ENCODE measurements at places on chromosomes 12 and 14.
A peak's percentile ranks its signal among the peaks of the same experiment; 100 is the strongest.

- no peak for DNase-seq
Measured at GRCh38 chr14:66022526-66022925, 463.6 kb upstream of the CCDC196 start.

- DNase-seq, result no peak
Measured at GRCh38 chr12:6187948-6188793, 12.0 kb upstream of the CD9 start.

DNA sequence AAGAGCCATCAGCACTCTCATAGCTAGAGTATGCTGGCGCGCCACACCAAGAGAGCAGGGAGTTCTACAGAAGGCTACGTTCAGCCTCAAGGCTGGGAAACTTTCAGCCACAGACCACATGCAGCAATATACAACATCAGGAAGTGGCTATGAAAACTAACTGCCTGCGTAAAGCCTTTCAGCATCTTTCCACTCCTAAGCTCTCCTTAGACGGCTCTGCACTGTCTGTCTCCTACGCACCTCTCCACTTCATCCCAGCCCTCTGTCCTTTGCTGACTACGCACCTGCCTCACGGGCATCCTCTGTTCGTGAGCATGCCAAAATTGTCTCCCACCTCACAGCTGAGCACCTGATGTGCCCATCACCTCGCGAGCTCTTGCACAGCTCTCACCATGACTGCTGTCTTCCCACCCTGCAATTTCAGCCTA lies 9.7 kb downstream of the MPHOSPH9 start:
- no peak for DNase-seq

GRCh38 chr14:72075649-72076334 lies 143.6 kb downstream of the RGS6 start:
- no peak for DNase-seq

GRCh38 chr14:73662487-73662943 lies 17.7 kb downstream of the DNAL1 start:
- peak; percentile 95 for DNase-seq

GRCh38 chr14:52998376-52999015 lies 47.6 kb upstream of the FERMT2 start:
- no peak for DNase-seq

DNA sequence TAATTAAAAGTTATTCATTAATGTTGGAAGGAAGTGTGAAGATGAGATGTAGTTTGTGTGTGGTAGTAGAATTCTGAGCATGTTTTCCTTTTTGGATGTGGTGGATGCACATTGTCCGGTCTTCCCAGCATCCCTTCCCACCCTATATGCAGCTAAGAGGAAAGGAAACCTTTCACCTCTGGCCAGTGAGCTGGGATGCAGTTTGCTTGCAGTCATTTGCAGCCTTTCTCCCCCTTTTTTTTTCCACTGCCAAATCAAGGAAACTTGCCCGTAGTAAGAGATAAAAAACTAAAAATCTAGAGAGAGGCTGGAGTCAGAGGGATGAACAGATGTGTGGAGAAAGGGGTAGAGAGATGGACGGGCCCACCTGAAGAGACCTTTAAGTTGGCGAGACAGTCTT lies 72.5 kb upstream of the SLC38A2 start:
- DNase-seq, result no peak

- DNase-seq, result no peak
Measured at GRCh38 chr14:33987565-33988080, 36.7 kb upstream of the EGLN3 start.

DNA sequence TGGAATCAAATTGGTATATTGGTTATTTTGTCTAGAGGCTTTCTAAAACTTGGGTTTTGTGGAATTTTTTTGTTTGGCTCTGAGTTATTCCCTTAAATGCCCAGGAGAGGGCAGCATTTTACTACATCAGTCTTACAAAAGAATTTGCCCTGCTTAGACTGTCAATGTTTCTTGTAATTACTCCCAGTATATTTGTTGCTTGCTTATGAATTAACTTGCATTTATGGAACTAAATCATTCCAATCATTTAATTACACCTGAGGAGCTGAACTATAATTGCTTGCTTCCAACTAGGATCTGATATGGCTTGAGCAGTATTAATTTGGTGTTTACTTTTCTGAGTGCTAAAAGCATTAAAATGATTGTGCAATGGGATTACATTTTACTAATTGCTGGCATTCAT lies 48.7 kb downstream of the MIPOL1 start:
- peak; percentile 30 for DNase-seq

GRCh38 chr12:94012071-94012470 lies 136.3 kb upstream of the PLXNC1 start:
- no peak for DNase-seq

DNA sequence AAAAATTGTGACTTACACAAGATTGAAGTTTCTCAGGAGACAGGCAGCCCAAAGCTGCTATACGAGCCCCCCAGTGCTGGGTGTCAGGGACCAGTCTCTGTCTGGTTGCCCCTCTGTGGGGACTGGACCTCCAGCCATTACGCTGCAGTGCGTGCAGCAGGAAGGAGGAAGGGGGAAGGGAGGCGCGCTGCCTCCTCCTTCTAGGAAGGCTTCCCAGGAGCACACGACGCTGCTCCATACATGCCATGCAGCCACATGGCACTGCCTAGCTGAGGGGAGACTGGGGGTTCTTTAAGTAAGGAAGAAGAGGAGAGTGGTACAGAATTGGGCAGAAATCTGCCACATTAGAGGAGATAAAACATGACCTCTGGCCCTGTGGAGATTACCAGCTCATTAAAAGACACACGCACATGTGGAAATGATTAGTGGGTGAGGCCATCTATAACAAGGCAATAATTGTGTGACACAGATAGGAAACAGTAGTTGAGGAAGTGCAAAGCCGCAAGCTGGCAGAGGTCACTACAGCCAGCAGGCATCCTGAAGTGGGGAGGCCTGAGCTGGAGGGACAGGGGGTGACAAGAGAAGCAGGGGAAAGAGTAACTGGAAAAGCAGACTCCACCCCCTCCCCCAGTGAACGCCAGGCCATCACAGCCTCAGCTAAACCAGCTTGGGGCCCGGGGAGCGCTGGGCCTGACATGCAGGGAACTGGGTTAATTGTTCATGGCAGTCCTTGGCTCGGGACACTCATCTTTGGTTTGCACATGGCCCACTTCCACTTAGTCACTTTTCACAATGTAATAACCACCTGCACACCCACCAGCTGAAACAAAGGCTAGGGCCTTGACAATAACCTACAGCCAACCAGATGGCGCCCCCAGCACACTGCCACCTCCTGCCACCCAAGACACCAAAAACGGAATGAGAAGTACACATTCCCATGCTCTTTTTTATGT lies 39.6 kb downstream of the CCDC88C start:
- peak; percentile 55 for DNase-seq

DNA sequence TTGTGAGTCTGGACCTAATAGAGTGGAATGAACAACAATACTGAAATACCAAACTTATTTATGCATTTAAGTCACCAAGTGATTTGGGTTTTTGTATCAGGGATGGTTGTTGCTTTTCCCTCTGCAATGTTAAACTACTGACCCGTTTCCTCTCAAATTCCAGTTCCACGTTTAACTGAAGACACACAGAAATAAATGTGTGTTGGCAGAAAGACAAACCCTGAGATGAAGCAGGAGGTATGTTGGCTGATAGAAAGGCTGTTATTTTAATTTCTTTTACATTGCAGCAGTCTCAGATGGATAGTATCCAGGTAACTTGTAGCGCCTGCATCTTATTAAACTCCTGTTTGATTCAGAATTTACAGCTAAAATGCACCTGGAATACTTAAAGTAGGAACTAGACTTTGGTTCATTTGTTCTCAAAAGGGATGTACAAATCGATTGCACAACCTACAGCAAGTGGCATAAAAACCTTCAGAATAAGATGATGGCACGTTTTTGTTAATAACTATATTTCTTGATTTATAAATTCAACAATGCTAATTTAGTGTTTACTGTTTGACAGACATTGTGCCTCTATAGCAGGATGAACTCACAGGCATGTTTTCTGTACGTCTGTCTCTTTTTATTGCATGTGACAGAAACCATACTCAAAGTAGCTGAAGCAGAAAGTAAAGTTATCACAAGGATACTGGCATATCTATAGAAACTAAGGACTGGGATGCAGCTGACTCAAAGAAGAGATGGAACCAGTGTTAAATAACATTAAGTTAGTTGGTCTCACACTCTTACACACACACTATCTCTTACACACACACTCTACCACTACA lies 405.7 kb downstream of the ZFP36L1 start:
- peak; percentile 44 for DNase-seq

DNA sequence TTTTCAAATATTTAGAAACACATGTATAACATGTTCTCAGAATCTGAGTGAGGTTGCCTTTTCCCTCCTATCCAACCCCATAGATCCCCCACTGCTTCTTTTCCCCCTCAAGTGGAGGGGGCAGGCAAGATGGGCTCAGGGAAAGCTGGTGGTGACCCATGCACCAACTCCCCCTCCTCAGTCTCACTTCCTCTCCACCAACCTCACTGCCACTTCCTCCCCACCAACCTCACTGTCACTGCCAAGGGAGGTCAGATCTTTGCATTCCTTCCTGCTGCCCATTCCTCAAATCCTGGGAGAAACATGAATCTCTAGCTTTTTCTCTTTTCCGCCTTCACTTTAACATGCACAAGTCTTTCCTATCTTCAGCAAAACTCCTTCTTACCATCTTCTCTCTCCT lies 48.7 kb downstream of the SPTB start:
- DNase-seq, result no peak

GRCh38 chr12:62215506-62215905 lies 44.7 kb upstream of the USP15 start:
- no peak for DNase-seq

GRCh38 chr12:14605401-14605989 lies 37.8 kb upstream of the PLBD1 start:
- DNase-seq, result no peak

DNA sequence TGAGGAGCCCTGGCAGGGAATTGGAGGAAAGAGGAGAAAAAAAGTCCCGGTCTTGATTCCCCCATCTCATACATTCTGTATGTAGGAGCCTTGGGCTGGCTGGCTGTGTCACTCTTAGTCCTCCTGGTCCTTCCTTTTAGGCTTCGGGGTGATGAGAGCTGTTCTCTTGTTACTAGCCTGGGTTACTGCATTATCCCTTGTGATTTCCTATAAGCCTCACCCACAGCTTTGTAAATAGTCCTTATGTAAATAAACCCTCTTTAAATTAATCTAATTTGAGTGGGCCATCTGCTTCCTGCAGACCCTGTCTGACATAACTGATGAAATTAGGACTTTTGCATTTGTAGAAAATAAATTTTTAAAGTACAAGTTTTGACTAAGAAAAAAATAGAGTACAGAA lies 19.2 kb downstream of the DNM1L start:
- no peak for DNase-seq

DNA sequence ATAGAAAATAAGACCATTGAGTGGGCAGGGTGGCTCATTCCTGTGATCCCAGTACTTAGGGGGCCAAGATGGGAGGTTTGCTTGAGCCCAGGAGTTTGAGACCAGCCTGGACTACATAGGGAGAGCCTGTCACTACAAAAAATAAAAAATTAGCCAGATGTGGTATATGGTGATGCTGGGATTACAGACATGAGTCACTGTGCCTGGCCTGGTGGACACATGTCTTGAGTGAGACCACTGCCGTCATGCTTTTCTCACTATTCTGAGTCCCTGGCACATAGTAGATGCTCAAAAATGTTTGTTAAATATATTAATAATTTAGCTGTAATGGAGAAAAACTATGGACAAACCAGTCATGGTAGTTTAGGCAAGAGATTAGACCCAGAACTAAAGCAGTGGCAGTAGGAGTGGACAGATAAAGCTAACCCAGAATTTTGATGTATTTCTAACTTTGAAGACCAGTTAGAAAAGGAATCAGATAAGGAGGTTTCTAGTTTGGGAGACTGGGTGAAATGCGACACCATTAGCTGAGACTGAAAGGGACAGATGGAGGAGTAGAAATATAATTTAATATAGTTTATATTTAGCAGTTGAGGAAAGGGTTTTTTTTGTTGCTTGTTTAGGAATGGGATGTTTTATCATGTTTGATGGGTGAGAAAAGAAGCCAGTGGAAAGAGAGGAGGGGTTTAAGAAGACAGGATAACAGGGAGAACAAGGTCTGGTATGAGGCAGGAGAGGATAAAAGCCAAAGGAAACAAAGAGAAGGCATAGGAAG lies 7.4 kb upstream of the PTGES3 start:
- DNase-seq, result peak; percentile 27

- no peak for DNase-seq
Measured at GRCh38 chr14:88546621-88547385, 8.0 kb downstream of the PTPN21 start.

DNA sequence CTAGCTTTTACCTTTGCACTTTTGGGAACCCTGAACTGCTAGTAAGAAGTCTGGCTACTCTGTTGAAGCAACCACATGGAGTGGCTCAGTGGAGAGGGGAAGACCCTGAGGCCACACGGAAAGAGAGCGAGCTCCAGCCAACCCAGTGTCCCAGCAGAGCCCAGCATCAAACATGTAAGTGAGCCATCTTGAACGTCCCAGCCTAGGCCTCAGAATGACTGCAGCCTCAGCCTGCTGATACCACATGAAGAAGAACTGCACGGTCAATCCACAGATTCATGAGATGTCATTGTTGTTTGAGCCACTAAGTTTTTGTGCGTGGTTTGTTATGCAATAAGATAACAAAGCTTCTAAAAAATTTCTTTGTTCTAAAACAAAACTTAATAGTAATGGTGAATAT lies 40.2 kb downstream of the TFCP2 start:
- DNase-seq, result no peak

DNA sequence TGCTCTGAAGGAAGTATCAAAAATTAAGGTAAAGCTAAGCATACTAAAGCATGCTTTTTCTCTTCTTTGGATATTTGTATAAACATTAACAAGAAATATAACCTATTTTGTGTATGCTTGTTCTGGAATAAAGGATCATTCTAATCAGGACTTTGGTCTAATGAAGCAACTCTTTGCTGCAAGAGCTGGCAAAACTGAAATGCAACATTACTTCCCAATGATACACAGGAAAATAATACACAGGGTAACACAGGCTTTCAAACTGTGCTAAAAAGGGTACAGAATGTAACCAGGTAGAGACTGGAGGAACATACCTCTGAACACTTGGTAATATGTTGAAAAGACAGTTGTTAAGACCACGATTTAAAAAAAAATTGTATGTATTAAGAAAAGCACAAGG lies 222.5 kb upstream of the DIO2 start:
- no peak for DNase-seq

DNA sequence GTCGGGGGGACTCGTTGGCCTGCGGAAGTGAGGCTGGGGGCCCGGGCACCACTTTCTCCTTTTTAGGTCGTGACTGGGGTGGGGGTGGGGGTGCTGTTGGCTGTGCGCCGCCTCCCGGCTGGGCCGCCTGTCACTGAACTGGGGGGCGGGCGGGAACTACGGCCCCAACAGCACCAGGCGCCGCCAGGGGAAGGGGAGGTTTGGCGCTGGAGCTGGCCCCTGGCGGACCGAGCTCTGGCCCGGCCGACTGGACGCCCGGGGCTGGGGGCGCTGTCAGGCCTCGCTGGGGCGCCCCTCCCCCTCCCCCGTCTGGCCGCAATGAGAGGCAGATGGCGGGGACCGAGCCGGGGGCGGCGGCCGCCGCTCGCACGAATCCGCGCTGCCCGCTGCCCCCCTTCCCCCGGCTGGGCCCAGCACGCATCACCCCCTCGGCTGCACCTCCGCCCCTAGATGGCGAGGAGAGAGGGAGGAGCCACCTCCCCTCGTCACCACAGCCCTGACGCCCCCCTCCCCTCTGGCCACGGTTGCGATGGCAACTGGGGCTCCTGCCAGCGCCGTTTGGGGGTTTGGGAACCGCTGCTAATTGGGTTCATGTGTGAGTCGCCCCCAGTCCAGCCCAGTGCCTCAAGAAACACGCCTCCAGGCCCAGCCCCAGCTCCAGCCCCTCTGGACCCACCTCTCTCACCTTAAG lies 723 bp downstream of the NFATC4 start:
- DNase-seq, result peak; percentile 73

Measured in Daoy (cell line).